Activated naive CD4-positive, alpha-beta T cell treated with anti-CD3 and anti-CD28 coated beads, Interleukin-2, amount 50 U/mL, for 72 hours (primary cell): ENCODE measurements at places on chromosomes 3 and 15.

GRCh38 chr3:196621611-196622010 is 17.9 kb upstream of the NRROS start:
- DNase-seq, result peak; percentile 31

DNA sequence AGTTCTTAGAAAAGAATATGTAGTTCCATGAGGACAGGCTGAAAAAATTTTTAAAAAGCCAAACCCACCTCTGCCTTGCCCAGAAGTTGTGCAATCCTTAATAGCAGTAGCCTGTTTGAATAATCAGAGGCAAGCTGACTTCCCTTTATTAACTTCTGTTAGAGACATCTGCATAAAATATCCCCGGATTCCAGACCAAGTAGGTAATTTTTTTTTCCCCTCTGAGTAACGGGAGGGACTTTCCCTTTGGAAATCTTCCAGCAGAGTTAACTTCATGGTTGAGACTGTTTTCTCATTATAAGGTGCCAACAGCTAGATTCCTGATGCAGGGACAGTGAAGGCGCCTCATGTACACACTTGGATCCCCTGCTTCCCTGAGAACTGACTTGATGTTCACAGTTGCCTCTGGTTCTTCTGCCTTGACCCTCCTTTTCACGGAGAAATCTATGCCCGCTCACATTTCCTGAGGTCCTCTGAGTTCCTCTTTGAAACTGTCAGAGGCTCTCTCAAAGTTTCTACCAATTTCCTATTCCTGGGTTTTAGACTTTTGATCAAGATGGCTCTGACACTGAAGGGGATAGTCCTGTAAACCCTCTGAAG is 227.6 kb upstream of the BHLHE40 start:
- no peak for DNase-seq

- no peak for DNase-seq
Measured at GRCh38 chr3:146975476-146975875, 370.3 kb upstream of the PLSCR5 start.

- no peak for DNase-seq
Measured at GRCh38 chr3:11555881-11556633, 87.7 kb downstream of the VGLL4 start.

- no peak for DNase-seq
Measured at GRCh38 chr15:42448281-42448680, 42.7 kb downstream of the ZNF106 start.

- no peak for DNase-seq
Measured at GRCh38 chr3:171389491-171389890, 70.7 kb downstream of the TNIK start.

GRCh38 chr3:69058947-69059224 is 6.8 kb upstream of the TMF1 start:
- DNase-seq, result no peak

DNA sequence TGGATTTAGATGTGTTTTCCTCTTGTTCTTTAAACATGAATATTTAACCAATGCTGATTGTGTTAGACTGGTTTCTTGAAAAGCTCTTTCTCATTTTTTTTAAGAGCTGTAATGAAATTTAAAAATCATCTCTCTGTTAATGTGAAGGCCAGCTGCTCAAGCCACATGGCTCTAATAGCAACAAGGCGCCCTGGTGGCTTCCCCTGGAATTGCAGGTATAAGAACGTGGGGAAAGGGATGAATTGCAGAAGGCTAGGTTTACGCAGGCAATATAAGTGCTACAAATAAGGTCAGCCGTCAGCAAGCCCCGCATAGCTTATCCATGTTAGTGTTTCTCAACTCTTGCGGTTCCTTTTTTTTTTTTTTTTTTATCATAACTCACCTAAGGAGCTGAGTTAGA is 108.5 kb downstream of the SAMMSON start:
- peak; percentile 22 for DNase-seq

DNA sequence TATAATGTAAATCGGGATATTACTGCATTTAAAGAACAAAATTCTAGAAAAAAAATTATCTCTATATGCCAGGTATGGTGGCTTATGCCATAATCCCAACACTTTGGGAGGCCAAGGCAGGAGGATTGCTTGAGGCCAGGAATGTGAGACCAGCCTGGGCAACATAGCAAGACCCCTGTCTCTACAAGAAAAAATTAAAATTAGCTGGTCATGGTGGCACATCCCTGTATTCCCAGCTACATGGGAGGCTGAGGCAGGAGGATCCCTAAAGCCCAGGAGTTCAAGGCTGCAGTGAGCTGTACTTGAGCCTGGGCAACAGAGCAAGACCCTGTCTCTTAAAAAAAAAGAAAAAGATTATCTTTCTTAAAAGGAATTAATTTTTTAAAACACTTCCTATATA is 12.8 kb downstream of the SENP7 start:
- no peak for DNase-seq

DNA sequence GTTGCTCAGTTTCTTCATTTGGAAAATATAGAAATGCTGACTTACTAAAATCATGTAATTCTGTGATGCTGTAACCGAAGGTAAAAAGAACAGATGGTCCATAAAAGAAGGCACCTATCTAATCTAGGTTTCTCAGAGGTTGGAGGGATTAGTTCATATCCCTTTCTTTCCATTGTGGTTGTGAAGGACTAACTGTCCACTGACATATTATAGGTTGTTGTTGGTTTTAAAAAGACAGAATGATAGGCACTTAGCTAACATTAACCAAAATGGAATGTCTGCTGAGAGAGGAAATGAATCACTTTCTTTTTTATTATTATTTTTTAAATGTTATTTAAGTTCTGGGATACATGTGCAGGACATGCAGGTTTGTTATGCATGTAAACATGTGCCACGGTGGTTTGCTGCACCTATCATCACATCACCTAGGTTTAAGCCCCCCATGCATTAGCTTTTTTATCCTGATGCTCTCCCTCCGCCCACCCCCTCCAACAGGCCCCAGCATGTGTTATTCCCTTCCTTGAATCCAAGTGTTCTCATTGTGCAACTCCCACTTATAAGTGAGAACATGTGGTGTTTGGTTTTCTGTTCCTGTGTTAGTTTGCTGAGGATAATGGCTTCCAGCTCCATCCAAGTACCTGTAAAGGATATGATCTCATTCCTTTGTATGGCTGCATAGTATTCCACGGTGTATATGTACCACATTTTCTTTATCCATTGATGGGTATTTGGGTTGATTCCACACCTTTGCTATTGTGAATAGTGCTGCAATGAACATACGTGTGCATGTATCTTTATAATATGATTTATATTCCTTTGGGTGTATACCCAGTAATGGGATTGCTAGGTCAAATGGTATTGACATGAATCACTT is 45.8 kb downstream of the ALDH1A2 start:
- DNase-seq, result no peak

DNA sequence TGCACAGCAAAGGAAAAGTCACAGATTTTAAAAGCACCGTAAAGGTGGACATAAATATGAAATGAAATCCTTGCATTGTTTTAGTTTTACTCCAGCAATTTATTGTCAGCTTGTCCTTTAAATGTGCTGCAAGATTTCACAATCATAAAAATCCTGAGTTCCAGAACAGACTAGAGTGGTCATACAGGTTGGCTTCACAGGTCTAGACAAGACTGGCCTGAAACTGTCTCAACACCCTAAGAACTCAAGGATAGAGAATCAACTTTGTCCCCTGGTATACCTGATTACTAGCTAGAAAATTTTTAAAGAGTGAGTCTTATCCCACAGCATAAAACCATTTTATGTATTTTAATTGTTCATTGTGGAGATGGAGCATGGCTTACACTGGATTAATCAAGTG is 521.7 kb upstream of the MCTP2 start:
- DNase-seq, result no peak

- no peak for DNase-seq
Measured at GRCh38 chr3:189563853-189564563, 67.2 kb upstream of the TP63 start.

GRCh38 chr3:48467473-48468267 is 21.1 kb downstream of the ATRIP start:
- DNase-seq, result peak; percentile 48

- DNase-seq, result no peak
Measured at GRCh38 chr15:84761607-84762131, 13.3 kb downstream of the ZNF592 start.

DNA sequence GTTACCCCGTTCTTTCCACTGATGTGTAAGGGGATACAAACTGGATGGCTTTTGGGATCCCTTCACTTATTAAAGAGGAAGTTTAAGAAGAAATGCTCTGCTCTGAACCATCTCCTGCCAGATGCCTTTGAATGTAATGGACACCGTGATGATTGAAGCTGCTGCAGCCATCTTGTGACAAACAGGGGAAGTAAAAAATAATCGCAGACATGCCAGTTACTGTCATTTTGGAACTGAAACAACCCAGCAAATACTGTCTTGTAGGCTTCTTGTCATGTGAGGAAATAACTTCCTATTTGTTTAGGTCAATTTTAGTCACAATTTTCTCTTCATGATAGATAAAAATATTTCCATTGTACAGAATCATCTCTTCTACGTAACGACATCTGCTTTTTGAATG is 224.0 kb downstream of the CHL1 start:
- no peak for DNase-seq

DNA sequence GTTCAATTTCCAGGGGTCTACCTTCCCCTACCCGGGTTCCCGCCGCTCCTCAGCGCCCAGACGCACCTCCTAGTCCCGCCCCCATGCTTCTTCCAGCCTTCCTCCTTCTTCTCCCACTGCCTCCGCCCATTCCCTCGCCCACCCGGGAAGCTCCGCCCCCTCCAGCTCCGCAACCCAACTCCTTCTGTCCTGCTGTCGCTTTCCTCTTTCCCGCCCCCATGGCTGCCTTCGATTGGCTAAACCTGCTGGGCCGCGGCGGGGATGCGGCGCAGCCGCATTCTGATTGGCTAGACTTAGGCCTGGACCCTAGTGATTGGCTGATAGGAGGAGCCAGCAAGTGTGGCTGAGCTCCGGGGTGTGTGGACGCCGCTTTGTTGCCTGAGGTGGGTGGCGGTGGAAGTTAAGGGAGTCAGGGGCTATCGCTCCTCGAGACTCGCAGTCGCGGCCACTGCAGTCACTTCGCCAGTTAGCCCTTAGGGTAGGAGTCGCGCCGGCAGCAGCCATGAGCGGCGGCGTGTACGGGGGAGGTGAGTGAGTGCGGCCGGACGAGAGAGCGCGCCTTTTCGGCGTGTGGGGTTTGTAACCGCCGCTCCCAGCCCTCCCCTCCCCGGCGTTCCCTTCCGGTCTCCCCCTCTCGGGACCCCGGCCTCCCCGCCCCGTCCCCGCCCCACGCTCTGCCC is at the start of gene ACTL6A:
TSS of gene ACTL6A (plus strand) at position 336 of the 680 bp plus-strand sequence. CDS start at position 503, 167 bp downstream.
- DNase-seq, result peak; percentile 96

GRCh38 chr15:36802861-36803531 is 223.6 kb downstream of the CDIN1 start:
- DNase-seq, result no peak

- no peak for DNase-seq
Measured at GRCh38 chr15:86885616-86886015, 805.9 kb downstream of the AGBL1 start.

- no peak for DNase-seq
Measured at GRCh38 chr3:31713816-31714215, 181.1 kb downstream of the STT3B start.

GRCh38 chr15:42772144-42772543 is 35.2 kb upstream of the CDAN1 start:
- DNase-seq, result no peak

GRCh38 chr3:142270407-142270806 is 45.0 kb upstream of the GK5 start:
- no peak for DNase-seq

DNA sequence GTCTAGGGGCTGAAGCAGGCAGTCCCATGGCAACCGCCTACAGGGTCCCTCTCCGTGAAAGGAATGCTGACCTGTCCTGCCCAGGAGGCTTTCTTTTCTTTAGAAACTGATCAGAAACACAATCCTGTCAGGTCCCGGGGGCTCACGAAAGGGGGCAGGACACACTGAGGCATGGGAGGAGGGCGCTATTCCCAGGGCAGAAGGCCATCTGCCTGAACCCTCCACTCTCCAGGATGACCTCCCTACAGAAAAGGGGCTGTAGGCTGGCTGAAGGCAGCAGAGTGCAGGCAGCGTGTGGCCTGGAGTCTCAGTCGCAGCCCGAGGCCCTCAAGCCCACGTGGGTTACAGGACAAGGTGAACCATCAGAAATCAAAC is 18.4 kb upstream of the LRRK1 start:
- no peak for DNase-seq

DNA sequence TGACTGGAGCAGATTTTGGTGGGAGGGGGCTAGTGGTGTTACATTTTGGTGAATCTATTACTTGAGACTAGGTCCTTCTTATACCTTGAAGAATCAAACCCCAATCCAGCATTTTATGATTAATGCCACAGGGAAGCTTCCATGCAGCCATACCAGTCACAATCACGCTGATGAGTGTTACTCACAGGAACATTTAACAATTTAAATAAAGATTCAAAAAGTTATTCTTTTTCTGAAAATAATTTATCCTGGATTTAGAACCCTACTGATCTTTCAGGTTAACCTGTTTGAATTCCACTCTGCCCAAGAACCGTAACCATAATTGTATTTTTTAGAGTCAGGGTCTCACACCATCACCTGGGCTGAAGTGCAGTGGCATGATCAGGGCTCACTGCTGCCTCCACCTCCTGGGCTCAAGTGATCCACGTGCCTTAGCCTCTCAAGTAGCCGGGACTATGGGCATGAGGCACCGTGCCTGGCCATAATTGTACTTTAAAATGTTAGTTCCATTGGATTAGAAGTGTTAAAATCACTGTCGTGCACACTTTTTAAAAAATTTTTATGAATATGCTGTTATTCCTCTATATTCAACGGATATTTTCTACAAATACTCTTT is 929 bp upstream of the MTMR10 start:
- no peak for DNase-seq

DNA sequence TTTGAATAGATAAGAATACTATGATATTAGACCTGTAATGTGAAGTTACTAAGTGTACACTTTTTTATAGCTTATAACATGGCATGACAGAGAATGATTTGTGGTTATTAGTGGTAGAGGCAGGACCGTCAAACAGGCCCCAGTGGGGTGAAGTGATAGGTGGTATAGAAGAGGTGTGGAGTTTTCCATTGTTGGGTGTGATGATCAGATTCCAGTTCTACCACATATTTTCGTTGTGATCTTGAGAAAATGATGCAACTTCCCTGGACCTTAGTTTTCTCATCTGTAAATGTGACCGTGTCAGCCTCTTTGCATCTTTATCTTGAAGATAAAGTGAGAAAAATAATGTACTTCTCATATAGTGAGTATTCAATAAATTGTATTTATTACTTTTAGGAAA is 30.3 kb upstream of the UTS2B start:
- DNase-seq, result no peak

DNA sequence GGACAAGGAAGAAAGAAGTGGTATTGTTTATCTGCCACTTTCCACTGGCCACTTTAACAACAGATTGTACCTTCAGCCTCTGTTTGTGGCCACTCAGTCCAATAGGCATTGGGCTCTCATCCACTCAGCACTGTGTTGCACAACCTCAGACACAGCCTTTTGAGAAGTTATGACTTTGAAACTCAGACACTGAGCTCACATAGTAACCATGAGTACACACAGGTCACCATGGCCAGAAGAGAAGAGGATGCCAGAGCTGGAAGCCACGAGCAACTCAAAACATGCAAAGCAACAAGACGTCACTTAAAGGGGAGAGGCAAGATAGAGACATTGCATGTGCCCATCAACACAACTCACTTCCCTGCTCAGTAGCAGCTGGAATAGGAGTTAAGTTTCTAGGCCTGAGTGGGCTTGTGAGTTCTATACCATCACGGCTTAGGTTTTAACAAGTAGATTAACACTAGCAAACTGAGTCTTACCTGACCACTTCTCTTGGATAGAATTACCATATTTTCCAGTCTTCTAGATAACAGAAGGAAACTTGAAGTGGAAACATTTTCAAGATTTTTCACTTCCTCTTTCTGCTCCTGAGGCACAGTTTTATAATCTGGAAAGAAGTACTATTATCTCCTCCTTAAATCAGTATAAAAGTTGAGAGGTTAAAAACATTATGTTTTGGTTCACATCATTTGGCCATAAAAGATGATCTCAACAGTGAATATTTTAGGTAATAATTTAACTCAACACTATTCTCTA is 103.5 kb downstream of the IMPG2 start:
- no peak for DNase-seq
